NCI-H2171 treated with DMSO at 0.1 percent for 48 hours (cell line): ENCODE measurements at places on chromosomes 2 and 18.

GRCh38 chr18:23207994-23208393 lies 72.7 kb downstream of the CABLES1 start:
- DNase-seq, result no peak

DNA sequence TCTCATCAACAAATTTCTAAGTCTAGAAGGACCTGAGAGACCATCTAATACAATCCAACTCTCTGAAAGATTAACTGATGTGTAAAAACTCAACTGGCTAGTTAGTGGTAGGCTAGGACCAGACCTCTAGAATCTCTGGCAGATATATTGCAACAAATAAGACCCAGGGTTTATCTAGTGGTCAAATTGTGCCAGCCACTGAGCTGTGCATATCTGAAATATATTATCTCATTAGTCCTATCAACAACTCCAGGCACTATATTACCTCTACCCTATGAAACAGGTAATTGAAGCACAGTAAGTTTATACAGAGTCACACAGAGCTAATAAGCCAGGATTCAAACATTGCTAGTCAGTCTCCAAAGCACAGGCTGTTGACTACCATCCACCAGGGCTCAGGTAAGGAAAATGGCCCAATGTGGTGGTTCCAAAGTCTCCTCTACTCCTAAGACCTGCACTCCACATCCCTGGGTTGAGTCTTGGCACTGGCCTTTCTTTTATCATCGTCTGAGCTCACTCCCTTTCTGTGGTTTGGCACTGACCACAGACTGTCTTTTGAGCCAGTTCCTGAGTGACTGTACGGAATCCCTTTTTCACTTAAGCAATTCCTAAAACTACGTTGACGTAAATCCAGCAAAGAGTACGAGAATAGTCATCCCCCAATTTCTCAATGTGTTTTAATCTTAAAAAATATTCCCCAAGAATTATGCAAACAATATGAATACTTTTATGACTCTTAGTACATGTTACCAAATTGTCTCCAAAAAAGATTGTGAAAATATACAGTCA lies 11.9 kb upstream of the PID1 start:
- DNase-seq, result no peak

DNA sequence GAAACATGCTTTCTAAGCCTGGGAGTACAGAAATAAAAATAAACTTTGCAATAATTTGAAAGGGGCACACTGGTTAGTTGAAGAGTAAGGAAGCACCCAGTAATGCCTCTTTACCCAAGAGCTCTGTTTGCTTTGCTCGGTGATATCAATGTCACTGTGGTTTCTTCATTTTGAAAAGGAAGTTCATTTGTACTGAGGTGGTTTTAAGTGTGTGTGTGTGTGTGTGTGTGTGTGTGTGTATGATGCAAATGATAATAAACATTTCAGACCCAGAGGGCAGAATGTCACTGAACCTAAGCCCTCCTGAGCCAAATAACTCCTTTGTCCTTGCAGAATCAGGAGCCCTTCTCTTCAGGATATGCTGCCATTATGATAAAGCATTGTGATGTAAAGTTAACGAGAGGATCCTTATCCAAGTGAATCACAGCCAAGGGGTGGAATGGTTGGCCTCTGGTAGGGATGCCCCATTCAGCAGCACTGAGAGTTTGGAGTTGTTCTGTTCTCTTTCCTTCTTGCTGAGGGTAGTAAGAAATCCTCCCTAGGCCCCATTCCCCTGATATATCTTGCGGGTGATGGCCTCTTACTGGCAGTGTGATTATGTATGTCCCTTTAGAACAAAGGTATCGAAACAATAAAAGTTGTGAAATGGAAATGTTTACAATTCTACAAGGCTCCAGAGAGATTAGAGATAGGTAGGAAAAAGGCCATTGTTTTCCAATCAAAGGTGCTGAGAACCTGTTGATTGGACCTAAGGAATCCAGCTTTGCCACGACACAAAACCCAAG lies 7.6 kb downstream of the ITGA6 start:
- DNase-seq, result no peak

GRCh38 chr2:190607657-190608357 lies 41.1 kb upstream of the NAB1 start:
- DNase-seq, result no peak

- no peak for DNase-seq
These were observed 107.9 kb downstream of the RNF144A start for GRCh38 chr2:7025082-7025481.
